ENCODE measurements at places on chromosomes 7 and 10.
A peak's percentile ranks its signal among the peaks of the same experiment; 100 is the strongest.

GRCh38 chr7:152663931-152664330 lies 12.0 kb downstream of the XRCC2 start:
- DNase-seq = no peak

DNA sequence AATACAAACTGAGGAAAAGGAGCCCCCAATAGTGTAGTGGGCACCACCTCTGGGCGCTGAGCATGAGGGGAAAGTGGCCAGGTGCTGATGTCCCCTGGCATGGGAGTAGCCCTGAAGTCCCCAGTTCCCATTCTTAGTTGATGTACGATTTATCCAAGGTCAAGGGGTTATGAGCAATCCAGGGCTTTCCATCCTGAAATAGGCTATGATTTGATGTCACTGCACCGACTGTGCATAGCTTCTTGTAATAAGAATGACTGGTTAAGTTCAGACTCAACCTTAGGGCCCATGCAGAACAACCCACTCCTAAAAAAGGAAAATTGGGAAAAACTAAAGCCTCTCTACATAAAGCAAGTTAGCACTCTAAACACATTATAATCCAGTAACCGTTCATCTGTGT lies 4.4 kb downstream of the FRAT1 start:
- no peak for DNase-seq

DNA sequence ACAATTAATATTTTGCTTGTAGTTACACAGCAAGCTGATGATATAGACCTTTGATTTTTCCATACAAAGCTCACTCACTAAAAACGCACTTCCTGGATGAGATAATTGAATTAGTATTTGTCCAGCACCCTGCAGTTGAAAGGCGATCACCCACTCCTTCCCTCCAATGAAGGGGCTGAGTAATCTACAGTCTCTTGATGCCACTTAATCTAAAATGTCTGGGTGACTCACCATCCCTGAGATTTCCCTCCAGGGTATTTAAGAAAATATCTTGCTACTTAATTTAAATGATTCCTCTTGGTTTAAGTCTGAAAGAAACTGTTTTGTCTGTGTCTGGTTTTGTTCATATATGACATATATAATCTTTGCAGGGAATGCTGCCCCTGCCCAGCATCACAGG lies 515.3 kb downstream of the GRID1 start:
- DNase-seq = no peak

DNA sequence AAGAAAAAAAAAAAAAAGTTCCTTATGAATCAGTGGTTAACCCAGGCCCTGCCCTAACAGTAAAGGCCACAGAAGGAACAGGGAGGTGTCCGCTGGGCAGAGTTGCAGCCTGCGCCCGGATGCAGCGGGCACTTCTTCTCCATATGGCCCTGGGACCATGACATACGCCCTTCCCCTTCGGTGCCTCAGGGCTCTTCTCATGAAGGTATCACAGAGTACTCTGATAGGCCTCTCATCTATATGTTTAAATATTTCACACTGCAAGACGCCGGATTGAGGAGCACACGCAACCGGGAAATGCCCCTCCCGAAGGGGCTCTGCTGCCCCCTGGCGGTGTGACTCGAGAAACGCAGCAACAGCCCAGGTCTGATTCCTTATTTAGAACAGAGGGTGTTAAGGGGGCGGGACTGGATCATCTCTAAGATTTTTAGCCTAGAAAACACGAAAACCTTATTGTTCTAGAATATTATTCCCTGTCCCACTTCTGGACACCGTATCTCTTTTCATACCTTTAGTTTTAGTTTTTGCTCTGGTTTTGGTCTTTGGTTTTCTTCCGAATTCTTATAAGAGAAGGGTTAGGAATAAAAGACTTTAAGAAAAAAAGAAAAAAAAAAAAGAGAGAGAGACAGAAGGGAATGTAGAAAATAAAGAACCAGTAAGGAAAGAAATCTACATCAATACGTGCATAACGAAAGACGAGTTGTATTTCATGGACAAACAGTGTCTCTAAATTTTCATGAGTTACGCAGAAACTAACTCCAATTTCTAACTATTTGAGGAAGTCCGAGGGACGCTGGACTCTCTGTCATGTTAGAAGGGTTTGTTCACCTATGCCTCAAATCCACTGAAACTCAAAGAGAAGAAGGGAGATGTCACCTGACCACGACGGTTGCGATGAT lies 12.0 kb downstream of the DAGLB start:
- peak; percentile 29 for DNase-seq

DNA sequence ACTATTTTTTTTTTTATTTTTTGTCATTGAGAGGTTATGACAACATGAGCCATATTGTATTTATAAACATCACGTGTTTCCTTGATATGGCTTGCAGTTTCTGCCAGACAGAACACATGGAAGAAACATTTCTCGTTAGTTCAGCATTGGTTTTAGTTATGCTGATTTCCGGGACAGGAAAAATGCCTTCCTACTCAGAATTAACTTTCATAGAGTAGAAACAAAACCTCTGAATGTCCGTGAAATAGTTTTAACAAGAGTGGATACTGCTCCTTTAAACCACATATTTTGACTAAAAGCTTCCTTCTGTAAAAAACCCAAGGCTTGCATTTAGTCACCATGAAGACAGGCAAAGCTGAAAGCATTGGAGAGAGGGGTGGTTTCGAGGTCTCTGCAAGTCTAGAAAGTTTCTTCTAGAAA lies 240.4 kb downstream of the KIAA1217 start:
- DNase-seq = no peak

DNA sequence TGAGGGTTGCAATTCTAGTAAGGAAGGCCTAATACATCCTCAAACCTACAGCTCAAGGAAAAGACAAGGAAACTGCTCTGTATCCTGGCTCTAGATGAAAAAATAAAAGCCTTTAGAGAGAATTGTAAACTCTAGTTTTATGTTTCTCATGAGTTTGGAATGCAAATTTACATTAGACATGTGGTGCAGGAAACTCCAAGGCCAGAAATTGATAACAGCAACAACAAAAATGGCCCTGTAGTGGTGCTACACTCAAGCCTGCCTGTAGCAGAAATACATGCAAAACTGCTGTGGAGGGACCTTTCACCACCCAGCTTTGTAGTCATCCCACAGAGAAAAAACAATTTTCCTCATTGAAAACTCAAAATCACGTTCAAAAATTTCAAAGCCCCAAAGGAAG lies 546.7 kb upstream of the LRRN3 start:
- no peak for DNase-seq

- no peak for DNase-seq
These were observed 143.5 kb downstream of the ELFN1 start for GRCh38 chr7:1813394-1814088.

DNA sequence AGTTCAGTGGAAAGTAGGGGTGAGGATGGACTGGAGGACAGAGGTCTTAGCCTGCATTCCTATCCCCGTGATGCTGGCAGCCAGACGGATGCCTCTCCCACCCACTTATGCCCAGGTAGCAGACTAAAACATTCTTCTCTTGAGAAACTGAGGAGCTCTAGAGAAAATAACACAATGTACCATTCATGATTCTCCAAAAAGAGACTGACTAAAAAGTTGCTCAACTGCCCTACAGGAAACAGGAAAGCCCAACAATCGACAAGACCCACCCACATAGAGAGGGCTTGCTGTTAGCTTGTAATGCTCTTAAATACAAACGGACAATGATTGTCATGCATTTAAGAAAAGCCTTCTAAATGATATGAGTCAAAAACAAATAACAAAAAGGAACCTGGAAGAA lies 33.2 kb upstream of the PDE1C start:
- DNase-seq = no peak

GRCh38 chr7:1027242-1028043 lies 16.9 kb upstream of the GPR146 start:
- no peak for DNase-seq

DNA sequence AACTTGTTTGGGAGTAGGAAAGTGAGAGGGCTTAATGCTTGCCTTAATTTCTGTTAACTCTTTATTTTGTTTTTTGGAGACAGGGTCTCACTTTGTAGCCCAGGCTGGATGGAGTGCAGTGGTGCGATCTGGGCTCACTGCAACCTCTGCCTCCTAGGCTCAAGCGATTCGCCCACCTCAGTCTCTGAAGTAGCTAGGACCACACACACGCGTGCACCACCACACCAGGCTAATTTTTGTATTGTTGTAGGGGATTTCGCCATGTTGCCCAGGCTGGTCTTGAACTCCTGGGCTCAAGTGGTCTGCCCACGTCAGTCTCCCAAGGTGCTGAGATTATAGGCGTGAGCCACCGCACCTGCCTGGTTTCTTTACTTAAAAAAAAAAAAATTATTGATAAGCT lies 1.9 kb downstream of the PPP2R2D start:
- DNase-seq = no peak

- no peak for DNase-seq
These were observed 100.6 kb downstream of the PLXNA4 start for GRCh38 chr7:132475669-132476116.

DNA sequence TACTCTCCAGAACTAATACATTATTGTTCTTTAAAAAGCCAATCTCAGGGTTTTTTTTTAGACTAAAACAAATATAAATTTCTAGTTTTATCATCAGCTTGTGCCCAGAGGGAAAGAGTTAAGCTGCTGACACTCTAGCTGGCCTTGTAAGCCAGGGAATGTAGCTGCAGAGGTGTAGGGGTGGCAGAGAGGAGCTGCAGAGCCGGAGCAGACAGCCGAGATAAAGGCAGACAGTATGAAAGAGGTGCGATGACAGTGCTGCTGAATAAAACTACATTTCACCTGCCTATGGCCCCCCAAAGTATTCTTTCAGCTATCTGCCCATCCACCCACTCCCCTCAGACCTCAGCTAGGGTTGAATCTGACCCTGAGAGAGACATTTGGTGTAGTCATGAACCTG lies 653.7 kb upstream of the ZWINT start:
- no peak for DNase-seq

GRCh38 chr10:83937826-83938225 lies 201.5 kb upstream of the GHITM start:
- no peak for DNase-seq

GRCh38 chr7:70143075-70144044 lies 545.1 kb downstream of the AUTS2 start:
- DNase-seq = no peak

GRCh38 chr10:130430852-130431704 lies 294.9 kb downstream of the GLRX3 start:
- DNase-seq = no peak

GRCh38 chr10:100072514-100072913 lies 9.2 kb downstream of the CPN1 start:
- no peak for DNase-seq

GRCh38 chr10:4848356-4849041 lies 22.5 kb downstream of the AKR1E2 start:
- no peak for DNase-seq

DNA sequence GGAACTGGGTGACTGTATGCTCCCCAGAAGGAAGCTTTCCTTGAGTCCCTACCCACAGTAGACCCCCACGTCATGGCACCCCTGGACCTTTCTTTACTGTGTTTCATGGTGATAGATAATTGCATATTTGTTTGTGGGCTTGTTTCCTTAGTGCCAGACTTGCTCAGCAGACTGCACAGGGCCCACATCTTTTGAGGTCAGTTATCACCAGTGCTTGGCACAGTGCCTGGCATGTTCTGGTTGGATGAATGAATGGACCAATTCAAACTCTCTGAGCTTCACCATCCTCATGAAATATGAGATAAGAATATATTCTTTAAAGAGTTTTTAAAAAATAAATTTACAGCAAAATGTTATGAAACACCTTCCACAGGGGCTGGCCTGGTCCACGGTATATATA lies 78.4 kb upstream of the EMX2 start:
- DNase-seq = no peak

GRCh38 chr7:15891151-15891881 lies 204.8 kb upstream of the MEOX2 start:
- DNase-seq = no peak

- no peak for DNase-seq
These were observed 8.0 kb downstream of the EPHB6 start for GRCh38 chr7:142862786-142863400.

DNA sequence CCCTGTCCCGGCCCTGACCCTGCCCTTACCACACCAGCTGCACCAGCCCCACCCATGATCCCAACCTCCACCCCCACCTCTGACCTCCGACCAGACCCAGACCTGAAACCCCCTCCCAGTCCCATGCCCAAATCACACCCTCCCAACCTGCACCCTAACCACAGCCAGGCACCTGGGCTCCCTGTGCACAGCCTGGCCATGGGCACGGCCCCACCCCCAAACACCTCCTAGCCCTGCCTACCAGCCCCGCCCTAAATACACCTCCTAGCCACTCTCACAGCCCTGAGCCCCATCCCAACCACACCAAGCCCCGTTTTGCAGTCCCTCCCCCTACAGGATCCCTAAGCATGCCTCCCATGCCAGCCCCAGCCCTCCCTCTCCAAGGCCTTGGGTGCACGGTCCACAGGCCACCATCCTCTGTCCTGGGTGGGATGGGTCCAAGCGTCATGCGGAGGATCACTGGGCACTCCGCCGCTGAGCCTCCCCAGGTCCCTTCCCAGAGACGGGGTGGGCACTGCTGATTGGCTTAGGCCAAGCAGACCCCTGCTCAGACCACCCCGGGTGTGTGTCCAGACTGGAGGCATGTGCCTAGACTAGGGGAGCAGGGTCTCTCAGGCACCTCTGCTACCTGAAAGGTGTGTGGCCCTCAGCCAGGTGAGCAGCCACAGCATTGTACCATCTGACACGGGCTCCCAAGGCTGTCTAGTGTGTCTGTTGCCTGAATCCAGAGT lies 30.1 kb downstream of the INSIG1 start:
- DNase-seq = no peak

GRCh38 chr10:48446785-48447184 lies 140.3 kb downstream of the MAPK8 start:
- no peak for DNase-seq

DNA sequence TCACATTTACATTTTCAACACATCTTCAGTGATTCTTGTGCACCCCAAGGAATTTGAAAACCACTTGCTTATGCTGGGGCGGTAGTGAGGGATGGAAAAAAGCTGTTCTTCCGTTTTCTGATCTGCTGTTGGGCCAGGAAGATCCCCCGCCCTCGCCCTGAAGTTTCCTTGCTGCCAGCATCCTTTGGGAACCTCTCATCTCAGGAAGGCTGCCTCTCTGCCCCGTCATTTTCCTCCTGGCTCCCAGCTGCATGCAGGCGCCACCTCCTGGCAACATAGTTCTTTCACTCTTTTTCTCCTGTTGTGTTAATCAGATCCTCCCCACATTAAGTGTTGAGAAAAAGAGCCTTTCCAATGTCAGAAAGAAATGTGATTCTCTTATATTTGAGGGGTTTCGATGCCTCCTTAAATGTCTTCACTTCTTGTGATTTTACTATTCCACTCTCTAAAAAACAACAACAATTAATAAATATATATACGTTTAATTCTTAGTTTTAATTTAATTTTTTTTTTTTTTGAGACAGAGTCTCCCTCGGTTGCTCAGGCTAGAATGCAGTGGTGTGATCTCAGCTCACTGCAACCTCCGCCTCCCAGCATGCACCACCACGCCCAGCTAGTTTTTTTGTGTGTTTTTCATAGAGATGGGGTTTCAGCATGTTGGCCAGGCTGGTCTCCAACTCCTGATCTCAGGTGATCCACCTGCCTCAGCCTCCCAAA lies 122.9 kb downstream of the RALA start:
- no peak for DNase-seq

DNA sequence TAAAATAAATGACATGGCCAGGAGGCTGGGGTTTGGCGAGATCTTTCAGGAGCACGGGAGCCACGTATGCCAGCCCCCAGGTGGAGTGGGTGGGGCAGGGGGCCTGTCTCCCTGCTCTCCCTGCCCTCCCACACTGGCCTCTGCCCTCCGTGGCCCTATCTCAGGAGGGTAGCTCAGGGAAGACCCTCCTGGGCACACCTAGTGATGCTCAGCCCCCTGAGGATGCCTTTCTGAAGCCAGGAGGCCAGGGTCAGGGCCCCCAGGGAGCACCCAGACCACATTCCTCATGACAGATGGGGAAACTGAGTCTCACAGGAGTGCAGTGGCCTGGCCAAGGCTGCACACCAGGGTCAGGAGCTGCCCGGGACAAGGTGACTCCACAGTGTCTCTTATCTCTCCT lies 223.4 kb downstream of the ELFN1 start:
- no peak for DNase-seq

All from SIG-M5 (cell line).